ENCODE measurements at places on chromosomes 7 and 10.
A peak's percentile ranks its signal among the peaks of the same experiment; 100 is the strongest.

DNA sequence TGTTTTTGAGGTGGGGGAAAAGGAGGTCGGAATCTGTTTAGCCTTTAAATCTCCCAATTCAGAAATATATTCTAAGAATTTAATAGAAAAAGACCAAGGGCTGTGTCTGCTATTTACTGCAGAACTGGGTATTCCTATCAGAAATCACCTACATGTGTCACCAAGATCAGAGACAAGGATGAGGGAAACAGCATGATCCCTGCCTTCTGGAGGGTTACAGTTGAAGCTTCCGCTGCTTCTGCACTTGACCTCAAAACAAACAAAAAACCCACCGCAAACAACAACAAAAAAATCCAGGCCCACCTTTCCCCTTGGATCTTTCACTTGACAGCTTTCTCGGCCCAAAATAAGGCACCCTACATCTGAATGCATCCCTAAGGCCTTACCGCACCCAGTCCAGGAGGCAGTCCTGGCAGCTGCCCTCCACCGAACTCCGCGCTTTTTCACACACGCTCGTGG is 750 bp upstream of the CDK14 start:
- DNase-seq = no peak

- DNase-seq = no peak
Observed at GRCh38 chr10:79318369-79318768, 28.9 kb upstream of the PPIF start.

DNA sequence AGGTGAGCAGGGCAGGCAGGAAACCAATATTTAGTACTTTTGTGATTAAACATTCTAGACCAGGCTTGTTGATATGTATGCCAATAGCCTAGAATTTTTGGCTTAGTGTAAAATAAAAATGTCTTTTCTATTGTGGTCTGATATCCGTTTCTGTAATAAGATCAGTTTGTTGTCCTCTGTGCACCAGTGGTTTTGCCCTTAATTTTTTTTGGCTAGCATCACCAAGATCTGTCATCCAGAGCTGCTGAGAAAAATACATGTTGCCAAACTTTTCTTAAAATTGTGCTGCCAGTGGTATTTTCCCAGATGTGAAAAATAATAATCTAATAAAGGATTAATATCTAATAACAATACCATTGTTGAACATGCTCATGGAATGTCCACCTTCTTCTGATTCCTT is 115.6 kb downstream of the TWIST1 start:
- DNase-seq = no peak

- no peak for DNase-seq
Observed at GRCh38 chr10:70799124-70799523, 13.9 kb upstream of the TBATA start.

DNA sequence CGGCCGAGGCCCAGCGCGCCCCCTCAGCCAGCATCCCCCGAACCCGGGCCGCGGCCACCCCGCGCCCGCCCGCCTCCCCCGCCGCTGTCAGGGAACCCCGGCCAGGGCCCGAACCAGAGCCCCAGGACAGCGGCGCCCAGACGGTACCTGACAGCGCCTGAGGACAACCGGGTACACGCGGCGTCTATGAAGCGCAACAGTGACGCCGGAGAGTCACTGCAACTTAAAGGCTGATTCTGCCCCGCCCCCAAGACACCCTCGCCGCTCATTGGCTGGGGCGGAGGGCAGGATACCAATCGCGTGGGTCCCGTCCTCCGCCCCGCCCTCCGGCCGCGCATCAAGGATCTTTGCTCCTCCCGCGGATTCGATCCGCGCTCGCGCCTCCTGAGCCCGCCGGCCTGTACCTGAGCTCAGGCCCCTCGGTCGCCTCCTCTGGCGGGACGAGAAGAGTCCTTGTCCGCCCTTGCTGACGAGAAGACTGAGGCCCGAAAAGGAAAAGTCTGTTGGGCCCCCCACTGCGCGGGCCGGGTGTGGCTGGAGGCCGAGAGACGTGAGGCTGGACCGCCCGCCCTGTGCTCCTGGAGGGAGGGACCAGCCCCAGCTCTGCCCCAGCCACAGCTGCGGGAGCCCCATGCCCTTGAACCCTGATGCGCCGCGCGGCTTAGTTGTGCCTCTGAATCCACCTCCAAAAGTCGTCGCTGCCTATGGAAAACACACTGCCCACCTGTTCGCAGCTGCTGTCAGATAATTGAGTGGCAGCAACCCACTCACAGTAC is at the start of gene OAT:
TSS of gene OAT (minus strand) at position 198 of the 776 bp plus-strand sequence. CDS start 6,752 bp downstream, outside the sequence.
- peak; percentile 91 for DNase-seq

DNA sequence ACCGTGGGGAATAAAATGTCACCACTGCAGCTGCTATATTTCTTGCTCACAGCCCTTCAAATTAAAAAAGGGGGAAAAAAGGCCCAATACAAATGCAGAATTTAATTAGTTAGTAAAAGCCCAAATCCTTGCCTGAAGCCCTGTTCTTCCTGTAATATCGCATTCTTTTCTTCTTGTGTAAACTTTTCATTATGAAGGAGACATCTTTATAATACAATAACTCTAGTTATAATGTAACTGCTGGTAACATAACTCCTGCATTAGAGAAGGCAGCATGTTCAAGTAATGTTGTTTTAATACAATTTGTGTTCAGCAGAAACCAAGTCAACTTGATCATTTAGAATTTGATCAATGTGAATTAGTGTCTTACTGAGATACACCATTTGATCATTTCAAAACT is 250.9 kb downstream of the CHCHD3 start:
- no peak for DNase-seq

DNA sequence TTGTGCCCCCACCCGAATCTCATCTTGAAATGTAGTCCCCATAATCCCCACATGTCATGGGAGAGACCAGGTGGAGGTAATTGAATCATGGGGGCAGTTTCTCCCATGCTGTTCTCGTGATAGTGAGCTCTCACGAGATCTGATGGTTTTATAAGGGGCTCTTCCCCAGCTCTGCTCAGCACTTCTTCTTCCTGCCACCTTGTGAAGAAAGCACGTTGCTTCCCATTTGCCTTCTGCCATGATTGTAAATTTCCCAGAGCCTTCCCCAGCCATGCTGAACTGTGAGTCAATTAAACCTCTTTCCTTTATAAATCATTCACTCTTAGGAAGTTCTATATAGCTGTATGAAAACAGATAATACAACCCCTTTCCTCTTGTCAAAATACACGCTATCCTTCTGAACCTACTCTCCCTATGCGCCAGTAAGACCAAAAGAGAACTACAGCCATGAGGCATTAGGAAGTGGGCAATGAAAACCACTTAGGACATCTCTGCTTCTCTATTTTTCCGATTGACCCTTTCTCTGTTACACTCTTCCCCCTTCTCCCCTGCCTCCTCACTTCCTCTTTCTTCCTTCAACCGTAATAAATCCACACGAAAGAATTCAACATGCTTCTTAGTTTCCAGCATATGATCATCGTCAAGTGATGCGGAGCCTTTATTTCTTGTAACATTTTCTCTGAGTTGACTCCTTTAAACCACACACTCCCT is 101.2 kb upstream of the WDR11 start:
- no peak for DNase-seq

DNA sequence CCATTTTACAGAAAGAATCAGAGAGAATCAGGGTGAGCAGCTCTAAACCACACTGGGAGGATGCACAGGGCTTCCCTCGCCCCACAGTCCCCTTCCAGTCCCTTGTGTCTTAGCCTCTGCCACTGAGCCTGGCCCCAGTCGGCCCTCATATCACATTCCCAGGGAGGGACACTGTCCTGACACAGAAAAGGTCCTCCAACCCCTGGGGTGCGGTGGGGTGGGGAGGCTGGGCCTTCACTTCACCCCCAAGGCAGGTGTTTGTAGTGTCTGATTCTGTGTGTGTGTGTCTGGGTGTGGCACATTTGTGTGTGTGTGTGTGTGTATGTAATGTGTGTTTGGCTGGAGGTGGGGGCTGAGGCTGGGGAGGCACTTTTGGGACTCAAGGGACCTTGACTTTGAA is 1.8 kb upstream of the KCP start:
- DNase-seq = no peak

DNA sequence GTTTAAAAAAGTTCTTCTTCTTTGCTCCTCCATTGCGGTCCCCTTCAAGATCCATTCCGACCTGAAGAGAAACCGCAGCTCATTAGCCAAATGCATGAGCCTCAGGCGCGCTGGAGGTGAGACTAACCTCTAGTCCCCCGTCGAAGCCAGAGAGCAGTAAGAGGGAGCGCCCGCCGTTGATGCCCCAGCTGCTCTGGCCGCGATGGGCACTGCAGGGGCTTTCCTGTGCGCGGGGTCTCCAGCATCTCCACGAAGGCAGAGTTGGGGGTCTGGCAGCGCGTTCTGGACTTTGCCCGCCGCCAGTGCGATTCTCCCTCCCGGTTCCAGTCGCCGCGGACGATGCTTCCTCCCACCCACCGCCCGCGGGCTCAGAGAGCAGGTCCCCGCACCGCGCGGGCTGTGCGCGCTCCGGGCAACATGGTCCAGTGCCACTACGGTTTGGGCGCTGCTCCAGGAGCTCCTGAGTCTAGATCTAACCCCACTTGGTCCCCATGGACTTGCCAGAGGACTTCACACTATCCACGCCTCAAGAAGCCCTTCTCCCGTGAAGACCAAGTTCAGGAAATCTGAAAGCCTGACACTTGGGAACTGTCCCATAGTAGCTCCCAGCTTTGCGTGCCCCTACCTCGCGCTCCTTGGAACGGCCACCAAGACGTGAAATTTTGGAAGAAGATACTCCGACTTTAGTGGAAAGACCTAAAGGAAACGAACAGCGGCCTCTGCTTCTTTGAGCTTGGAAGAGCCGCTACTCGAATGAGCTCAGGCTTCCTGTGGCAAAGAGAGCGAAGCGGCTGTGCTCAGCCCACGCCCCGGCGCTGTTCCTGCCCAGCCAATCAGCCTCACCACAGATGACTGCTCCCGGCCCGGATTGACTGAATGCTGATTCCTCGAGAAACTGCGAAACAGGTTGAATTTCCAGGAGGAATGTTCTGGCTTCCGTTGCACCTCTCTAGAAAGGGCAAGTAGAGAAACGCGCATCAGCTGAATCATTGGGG is at the start of gene ABCB1:
TSS of gene ABCB1 (minus strand) at position 755 of the 995 bp plus-strand sequence. CDS start at position 55, 700 bp downstream.
- DNase-seq = peak; percentile 14

DNA sequence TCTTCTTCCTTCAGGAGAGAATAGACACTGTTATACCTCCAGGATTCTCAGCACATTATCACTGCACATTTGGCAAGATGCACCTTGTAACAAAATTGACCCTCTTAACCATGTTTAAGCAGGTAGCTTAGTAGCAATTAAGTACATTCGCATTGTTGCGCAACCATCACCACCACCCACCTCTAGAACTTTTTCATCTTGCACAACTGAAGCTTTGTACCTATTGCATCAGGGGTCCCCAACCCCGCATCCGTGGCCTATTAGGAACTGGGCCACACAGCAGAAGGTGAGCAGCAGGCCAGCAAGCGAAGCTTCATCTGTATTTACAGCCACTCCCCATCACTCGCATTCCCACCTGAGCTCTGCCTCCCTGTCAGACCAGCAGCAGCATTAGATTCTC is 29.9 kb upstream of the SMURF1 start:
- DNase-seq = no peak

DNA sequence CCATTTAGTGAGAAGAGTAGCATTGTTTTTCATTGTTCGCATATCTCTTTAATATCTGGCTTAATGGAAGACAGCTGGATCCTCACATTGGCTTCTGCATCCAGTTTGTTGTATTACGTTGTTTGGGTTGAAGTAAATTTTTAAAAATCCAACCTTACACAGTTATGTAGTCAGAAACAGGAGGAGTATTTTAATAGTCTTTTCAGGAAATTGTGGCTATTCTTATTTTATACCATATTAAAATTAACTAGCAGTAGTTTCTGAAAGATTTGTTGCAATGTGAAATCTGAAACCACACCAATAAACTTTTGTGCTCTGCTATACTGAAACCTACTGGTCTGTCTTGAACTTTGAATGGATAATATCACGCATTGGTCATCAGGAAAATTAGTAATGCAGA is 27.9 kb downstream of the MYPN start:
- DNase-seq = no peak

- DNase-seq = no peak
Observed at GRCh38 chr10:106894692-106895091, 269.8 kb downstream of the SORCS1 start.

DNA sequence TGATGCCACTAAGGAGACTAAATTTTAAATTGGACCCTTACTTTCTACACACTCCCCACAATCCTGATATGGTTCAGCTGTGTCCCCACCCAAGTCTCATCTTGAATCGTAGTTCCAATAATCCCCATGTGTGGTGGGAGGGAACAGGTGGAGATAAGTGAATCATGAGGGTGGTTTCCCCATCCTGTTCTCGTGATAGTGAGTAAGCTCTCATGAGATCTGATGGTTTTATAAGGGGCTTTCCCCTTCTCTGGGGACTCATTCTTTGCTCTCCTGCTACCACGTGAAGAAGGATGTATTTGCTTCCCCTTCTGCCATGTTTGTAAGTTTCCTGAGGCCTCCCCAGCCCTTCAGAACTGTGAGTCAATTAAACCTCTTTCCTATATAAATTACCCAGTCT is 18.4 kb upstream of the BET1 start:
- DNase-seq = no peak

GRCh38 chr7:151448261-151449252 is 8.6 kb upstream of the CRYGN start:
- DNase-seq = peak; percentile 67

- no peak for DNase-seq
Observed at GRCh38 chr10:78263521-78263988, 229.9 kb downstream of the RPS24 start.

GRCh38 chr10:5526691-5527331 is 2.0 kb downstream of the CALML3 start:
- no peak for DNase-seq

GRCh38 chr7:105926131-105926530 is 36.9 kb upstream of the CDHR3 start:
- no peak for DNase-seq

- DNase-seq = no peak
Observed at GRCh38 chr7:123867225-123867624, 22.3 kb downstream of the HYAL4 start.

GRCh38 chr10:123787566-123787965 is 104.0 kb downstream of the CPXM2 start:
- no peak for DNase-seq

DNA sequence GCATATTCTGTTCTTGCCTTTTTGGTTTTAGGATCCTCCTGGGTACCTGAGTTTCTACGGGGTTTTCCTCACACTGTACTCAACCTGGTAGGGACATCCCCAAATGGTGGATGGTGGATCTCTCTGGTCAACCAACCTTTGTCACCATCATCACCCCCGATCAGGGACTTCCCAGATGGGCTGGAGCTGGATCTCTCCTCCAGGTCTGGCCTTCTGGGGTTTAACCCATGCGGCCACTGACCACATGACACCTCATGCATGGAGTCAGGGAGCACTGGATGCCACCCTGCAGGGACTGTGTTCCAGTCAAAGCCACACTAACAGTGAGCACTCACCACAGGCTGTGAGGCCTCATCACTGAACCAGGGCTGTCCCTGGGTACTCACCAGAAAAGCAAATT is 80.0 kb downstream of the CELF2 start:
- DNase-seq = no peak

DNA sequence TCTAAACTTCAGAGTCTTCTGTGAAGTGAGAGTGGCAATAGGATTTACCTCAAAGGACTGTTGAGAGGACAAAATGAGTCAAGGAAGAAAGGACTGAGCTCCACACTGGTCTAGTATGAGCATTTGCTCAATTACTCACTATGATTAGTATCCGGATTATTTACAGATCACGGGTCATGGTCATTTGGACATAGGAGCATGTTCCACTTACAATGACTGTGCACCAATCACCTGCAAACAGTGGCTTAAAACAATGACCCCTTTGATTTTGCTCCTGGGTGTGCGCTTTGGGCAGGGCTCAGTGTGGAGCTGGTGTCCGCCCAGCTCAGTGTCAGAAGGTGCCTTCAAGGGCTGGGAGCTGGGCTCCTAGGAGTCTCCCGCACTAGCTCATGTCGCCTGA is 225.4 kb downstream of the TCERG1L start:
- no peak for DNase-seq
